SHP77 (cell line): ENCODE measurements at places on chromosomes 11 and 22.

GRCh38 chr11:130876931-130877915, 39.1 kb downstream of the SNX19 start:
- no peak for DNase-seq

GRCh38 chr22:25388415-25388814, 169.0 kb downstream of the CRYBB2 start:
- no peak for DNase-seq

- peak; percentile 33 for DNase-seq
Measured at GRCh38 chr11:129117595-129118350, 74.4 kb downstream of the ARHGAP32 start.

DNA sequence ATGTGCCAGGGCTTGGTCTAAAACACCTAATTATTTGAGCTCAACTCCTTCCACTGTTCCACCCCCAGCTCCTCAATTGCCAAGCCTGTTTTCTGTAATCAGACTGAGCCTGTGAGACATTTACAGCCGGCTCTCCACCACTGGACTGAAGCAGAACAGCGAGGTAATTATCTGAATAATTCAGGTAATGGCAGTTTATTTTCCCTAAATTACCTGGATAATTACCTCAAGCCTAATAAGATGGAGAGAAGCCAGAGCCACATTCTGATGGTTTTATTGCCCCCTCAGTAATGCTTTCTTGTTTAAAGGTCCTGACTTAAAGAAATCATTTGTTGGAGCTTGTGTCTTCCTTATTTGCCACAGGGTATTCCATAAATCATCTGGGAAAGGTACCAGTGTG, 64.2 kb downstream of the FZD4 start:
- no peak for DNase-seq

DNA sequence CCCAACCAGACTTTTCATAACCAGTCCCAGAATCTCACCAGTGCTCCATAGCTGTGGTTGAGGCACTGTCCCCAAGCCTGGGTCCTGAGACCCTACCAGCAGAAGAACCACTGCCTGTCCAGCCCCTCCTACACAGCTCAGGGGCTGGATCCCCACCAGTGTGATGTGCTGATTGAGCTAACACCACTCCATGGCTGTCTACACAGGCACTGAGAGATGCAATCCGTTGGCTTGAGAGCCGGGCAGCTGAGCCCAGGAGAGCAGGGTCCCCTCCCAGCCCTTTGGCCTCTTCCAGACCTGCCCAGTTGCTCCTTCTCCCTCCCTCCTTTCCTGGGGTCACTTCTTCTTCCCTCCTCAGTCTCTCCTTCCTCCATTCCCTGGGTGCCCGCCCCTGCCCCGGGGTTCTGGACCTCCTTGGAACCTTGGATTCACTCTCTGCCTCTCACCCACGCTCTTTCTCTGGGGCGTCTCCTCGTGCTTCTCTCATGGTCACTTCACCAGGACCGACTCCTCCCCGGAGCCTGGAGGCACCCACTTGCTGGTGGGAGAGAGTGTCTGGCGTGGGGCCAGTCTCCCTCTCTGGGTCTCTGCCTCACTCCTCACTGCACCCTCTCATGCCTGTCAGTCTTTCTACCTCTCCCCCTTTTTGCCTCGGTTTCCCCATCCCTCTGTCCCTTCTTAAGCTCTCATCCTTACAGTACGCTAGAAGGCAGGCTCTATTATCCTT, 706 bp upstream of the SCYL1 start:
- no peak for DNase-seq

DNA sequence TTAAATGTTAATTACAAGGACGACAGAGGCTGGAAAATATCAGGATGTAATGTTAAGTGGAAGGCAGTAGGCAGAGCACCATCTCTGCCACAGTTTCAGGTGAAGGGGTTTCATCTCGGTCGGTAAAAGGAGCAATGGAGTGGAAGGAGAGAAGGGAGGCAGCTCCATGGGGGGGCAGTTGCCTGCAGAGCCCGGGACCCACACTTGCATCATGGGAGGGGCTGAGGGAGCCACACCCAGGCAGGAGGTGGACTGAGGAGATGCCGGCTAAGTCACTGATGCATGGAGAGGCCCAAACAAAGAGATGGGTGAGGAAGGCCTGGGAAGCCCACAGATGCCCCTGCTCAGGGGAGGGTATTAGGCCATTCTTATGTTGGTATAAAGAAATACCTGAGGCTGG, 1470.9 kb downstream of the BRD1 start:
- no peak for DNase-seq

GRCh38 chr11:107282195-107282594, 175.4 kb downstream of the CWF19L2 start:
- no peak for DNase-seq

GRCh38 chr11:94528551-94528950, 15.2 kb upstream of the FUT4 start:
- DNase-seq: no peak

- DNase-seq: no peak
Measured at GRCh38 chr11:27722117-27722952, 22.1 kb upstream of the BDNF start.

DNA sequence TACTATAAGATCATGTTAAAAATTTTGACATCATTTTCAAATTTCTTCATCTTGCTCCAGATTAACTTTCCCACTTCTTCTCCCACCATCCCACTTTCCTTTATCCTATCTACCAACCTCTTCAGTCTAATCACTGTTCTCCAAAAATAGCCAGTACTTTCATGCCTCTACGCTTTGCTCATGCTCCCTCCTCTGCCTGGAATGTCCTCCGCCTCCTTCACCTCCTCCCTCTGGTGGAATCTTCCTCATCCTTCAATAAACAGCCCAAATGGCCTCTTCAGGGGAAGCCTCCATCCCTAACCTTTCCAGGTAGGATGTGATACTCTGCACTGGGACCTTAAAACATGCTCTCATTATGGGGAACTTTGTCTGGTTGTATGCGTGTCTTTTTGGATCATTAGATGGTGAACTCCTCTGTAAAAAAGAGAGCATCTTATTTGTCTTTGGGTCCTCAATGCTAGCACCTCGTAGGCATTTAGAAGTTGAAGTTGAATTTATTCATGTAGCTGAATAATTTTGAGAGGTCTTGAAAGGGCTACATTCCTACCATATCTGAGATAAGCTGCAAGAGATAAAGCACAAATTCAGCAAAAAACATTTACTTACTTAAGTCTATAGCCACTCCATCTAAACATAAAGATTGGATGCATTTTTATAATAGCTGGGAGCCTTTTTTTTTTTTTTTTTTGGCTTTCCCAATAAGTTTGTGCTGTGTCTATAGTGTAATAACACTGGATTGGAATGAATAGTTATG, 8.0 kb upstream of the CSRP3 start:
- DNase-seq: no peak

GRCh38 chr11:122342089-122342744, 226.2 kb upstream of the BLID start:
- no peak for DNase-seq

- DNase-seq: no peak
Measured at GRCh38 chr11:12381875-12382274, 4.5 kb downstream of the PARVA start.

DNA sequence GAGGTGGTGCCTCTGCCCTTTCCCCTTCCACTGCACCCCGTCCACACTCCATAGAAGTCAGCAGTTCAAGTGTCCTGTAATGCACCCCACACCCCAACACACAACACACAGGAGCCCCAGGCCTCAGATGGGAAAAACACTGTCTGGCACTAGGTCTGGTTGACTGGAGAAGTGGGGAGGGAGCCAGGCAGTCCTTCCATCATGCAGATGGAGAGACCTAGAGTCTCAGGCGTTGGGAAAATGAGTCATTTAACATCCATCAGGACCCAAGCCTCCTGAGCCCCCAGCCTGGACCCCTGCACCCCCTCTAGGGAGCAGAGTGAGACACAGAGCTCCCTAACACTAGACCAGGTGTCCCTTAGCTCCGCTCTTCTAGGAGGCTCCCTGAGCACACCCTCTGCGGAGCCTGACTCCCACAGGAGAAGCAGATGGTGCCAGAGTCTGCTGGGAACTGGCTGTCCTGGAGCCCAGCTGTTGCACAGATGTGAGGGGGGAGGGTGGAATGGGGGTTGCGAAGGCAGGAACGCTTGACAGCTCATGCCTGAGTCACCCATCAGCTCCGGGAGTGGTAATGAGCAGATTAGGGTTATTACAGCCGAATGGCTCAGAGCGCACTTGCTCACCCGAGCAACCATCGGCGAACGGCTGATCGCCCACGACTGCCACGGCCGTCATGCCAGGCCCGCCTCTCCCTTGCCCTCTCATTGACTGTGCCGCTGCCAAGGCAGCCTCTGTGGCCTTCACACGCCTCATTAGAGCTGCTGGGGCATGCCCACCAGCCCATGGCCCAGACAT, 22.1 kb upstream of the SYT7 start:
- peak; percentile 36 for DNase-seq

DNA sequence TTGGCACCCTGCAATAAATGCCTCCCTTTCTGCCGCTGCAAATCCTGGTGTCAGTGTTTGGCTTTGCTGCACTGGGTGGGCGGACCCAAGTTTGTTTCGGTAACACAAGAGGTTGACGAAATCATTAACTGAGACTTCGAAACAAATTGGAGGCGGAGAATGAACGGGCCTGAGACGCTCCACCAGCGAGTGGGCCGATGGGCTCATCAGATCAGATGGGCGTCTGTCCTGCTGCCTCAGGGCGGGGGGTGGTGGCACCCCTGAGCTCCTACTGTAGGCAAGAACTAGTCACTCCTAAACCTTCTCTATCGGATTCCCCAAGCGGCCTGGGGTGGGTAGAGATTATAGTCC, 918 bp upstream of the CAPN5 start:
- no peak for DNase-seq

- no peak for DNase-seq
Measured at GRCh38 chr11:80860632-80861031, 1419.8 kb upstream of the TENM4 start.

DNA sequence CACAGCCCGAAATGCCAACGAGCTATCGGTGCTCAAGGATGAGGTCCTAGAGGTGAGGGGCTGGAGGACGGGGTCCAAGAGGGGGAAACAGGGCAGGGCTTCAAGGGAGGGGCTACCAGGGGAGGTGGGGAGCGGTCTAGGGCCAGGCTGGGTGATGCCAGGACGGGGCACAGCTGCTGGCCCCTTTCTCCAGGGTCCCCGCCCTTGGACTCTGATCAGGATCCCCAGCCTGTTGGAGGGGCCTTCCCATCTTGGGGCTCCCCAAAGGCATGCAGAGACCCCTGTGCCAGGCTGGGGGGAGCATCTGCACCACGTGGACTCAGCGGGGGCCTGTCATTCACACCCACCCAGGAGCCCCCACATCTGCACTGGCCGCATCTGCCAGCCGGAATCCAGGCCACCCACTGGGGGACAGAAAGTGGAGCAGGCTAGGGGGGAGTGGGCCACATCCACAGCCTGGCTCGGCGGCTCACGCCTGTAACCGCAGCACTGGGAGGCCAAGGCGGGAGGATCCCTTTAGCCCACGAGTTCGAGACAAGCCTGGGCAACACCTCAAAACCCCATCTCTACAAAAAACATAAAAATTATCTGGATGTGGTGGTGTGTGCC, 18.9 kb downstream of the EPS8L2 start:
- no peak for DNase-seq

- DNase-seq: no peak
Measured at GRCh38 chr11:44285756-44286155, 24.2 kb downstream of the ALX4 start.

- no peak for DNase-seq
Measured at GRCh38 chr11:27949951-27950738, 157.8 kb downstream of the KIF18A start.

GRCh38 chr11:90449606-90450005, 226.8 kb upstream of the CHORDC1 start:
- DNase-seq: no peak

DNA sequence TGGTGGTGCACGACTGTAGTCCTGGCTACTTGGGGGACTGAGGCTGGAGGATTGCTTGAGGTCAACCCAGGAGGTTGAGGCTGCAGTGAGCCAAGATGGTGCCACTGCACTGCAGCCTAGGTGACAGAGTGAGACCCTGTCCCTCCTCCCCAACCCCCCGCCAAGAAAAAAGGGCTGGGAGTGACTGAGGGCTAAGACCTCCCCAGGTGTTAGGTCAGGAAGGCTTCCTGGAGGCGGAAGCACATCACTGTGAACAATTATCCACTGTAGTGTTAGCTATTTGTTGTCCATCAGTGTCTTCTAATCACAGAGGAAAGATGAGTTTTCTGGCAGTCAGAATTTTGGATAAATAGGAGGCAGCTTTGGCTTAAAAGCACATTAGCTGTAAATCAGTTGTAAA, 8.8 kb downstream of the YDJC start:
- DNase-seq: no peak

- DNase-seq: no peak
Measured at GRCh38 chr11:68081691-68082090, 39.5 kb downstream of the CHKA start.

DNA sequence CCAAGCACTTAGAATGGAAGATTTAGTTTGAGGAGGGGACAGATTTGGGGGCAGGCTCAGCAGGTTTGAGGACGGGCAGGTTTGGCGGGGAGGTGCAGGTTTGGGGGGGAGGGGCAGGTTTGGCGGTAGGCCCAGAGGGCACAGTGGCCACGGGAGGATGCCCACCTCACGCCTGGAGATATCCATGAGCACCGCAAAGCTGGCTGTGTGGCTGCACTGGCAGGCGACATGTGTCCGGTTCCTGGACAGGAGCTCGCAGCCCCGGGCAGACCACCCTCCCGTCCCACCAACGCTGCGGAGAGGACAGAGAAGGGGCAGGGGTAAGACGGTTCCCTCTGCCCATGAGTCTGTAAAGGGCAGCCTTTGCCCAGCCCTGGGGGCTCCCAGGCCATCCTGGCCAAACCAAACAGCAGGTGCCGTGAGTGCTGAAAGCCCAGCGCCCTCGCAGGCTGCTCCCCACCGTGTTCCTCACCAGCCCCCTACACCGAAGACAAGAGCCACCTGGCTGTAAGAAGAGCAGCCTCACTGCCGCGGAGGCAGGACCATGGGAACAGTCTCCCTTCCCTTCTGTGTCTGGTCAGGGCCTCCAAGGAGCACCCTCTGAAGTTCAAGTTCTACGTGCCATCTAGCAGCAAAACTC, 43.0 kb downstream of the TRMU start:
- no peak for DNase-seq

GRCh38 chr22:47295226-47295901, 532.9 kb downstream of the TBC1D22A start:
- no peak for DNase-seq

GRCh38 chr11:70552167-70553150, 154.1 kb downstream of the CTTN start:
- DNase-seq: no peak

DNA sequence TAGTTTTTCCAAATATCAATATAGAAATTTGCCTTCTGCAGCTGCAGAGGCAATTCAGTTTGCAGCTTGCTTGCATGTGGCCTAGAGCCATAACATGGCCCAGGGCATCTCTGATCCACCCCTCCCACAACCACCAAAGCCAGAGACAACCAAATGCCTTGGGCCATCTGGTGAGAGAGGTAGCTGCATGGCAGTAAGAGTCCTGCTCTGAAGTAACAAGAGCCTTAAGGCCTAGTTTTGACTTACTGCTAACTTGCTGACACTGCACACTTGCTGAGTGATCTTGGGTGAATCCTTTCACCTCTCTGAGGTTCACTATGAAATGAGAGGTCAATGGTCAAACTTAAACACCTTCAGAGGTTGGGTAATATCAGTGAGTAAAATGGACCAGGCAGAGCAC, 4.9 kb upstream of the SPECC1L start:
- DNase-seq: no peak
